SW 1271 (cell line): ENCODE measurements at places on chromosomes 4 and X.

- DNase-seq = no peak
Observed at GRCh38 chr4:110020646-110021443, 108.2 kb downstream of the EGF start.

GRCh38 chrX:112642349-112642748 lies 37.4 kb downstream of the LHFPL1 start:
- peak; percentile 13 for DNase-seq

GRCh38 chr4:14650127-14650526 lies 352.2 kb upstream of the CPEB2 start:
- no peak for DNase-seq

DNA sequence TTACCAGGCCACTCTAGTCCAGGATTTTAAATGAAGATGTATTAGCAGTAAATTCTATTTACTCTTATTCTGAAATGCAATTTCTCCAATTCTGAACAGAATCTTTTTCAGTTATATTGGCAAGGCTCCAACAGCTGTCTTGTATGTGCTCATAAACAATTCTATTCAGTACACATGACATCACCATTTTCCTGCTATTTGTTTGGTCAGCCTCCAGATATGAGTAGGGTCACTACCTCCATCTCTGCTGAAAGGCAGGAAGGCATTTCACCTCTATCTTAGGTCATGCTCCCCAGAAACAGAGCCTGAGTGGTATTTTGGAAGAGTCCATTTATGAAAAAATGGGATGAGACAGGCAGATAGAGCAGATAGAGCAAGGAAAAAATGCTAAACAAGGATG lies 151.1 kb upstream of the ADGRL3 start:
- no peak for DNase-seq

- DNase-seq = no peak
Observed at GRCh38 chr4:16114546-16114945, 30.7 kb upstream of the PROM1 start.

- no peak for DNase-seq
Observed at GRCh38 chrX:54157561-54157960, 25.5 kb downstream of the FAM120C start.

DNA sequence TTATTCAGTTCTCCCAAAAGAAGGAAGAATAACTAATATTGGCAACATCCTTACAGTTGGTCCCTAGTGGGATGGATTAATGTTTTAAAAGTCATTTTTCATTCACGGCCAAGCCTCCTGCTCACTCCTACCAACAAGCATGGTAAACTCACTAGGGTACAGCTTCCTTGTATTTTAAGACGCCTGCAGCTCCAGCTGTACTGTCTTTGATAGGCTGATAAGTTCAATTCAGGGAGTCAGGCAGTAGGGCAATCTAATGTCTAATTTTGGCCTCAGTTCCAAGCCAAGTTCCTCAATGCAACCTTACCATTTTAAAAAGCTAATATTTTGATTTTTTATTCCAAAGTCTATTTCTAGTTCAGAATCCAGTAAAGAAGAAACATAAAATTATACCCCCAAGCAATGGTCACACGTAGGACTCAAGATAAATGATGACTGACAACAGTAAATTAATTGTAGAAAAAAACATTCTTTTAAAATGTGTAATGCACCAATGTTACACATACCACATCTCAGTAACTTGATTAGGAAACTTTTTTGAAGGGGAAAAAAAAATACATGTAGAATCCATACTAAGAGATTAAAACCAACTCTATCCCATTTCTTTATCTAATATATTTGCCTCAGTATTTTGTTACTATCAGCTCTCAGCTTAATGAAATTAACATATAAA lies 9.3 kb downstream of the LCORL start:
- no peak for DNase-seq

DNA sequence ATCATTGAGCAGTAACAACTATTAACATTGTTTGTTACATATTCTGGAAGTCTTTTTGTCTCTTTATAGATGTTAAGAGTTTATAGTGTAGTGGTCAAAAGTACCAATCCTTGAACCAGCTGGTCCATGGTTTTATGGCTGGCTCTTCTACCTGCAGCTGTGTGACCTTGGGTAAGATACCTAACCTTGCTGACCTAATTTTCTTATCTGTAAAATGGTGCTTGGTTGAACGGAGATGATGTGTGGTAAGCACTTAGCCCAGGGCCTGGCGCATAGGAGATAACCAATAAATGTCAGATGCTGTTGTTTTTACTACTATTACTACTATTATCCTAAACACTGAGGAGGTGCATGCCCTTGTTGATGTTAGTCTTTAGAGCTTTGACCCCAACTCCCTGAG lies 116.6 kb downstream of the TMEM164 start:
- DNase-seq = no peak

- DNase-seq = no peak
Observed at GRCh38 chr4:39687014-39687413, 10.9 kb upstream of the UBE2K start.

- DNase-seq = no peak
Observed at GRCh38 chrX:114252186-114252585, 331.7 kb upstream of the HTR2C start.

GRCh38 chrX:49177338-49177833 lies 5.7 kb downstream of the PLP2 start:
- DNase-seq = peak; percentile 2

GRCh38 chr4:41882625-41883347 lies 52.4 kb upstream of the TMEM33 start:
- no peak for DNase-seq

GRCh38 chr4:78951862-78952472 lies 12.7 kb upstream of the PAQR3 start:
- peak; percentile 21 for DNase-seq
